Activated CD8-positive, alpha-beta T cell treated with anti-CD3 and anti-CD28 coated beads, Interleukin-2, amount 10 ng/mL, durations not matched to agents 7 days and 5 days (primary cell): ENCODE measurements at places on chromosomes 1 and 21. TPM values are rescaled to one million over a fixed set of nuclear protein-coding genes. Genes with fewer than 3 reads are reported as not detected.

Gene PIGM
- total RNA-seq = 4.5 TPM

Gene ARHGEF2
- total RNA-seq = 147 TPM

DNA sequence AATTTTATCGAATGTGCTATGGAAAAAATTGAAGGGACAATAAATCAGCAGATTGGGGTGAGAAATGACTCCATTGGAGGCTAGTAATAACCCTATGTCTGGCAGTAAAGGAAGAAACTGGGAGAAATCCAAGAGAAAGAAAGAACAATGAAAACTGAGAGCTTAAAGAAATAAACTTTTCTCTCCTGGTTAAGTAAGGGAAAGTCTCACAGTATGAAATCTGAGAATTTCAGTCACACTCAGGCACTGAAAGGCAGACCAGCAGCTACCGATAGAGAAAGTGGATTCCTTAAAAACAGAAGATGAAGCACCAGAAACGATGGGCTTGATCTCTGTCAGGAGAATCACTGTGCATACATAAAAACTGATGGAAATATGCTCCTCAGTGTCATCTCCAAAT lies 404.2 kb downstream of the PLPP3 start:
- DNase-seq = no peak

- no peak for DNase-seq
Measured at GRCh38 chr1:9905010-9905409, 5.1 kb downstream of the CTNNBIP1 start.

DNA sequence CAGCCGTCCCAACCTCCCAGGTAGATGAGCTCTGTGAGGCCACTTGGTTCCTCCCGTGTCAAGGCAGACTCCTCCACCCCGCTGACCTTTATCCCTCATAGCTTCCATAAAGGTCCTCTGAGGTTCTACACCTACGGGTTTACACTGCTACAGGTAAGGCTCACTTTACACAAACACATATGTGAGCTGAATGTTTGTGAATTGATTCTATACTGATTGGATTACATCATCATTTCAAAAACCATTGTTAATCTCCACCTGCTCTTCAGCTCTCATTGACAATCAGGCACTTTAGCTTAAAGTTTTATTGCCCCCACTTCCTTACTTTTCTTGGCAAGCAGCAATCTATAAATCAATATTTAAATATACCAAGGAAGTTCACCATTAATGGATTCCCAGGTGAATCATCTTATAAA lies 12.8 kb upstream of the RGS16 start:
- no peak for DNase-seq
